ENCODE measurements at places on chromosomes 1 and 21. TPM values are rescaled to one million over a fixed set of nuclear protein-coding genes. Genes with fewer than 3 reads are reported as not detected.

Gene ATP6V1G3
- not detected for polyA plus RNA-seq

DNA sequence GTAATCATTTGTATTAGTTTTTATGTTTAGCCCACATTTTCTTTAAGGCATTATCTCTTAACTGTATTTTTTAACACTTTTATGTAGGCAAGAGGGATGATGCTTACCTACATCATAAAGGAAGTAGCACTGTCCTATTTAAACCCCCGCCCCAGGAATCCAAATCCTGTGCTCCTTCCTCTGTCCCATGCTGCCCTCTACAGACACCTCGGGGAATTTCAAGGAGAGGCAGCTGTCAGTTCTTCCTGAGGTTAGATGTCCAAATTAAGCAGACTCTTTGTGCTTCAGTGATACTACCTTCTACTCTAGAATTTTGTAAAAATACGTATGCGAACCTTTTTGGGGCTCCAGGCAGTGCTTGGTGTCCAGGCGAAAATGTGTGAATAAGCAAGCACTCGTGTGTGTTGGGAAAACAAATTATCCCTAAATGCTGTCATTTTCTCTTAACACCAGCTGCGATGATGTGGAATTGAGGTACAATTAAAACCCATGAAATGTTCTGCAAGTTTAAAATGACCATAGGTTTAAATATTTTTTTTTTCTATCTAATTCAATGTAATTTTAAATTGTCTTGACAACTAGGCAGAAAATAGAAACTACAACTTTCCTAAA is 19.2 kb downstream of the CRCT1 start:
- peak; percentile 76 for DNase-seq

- no peak for DNase-seq
Observed at GRCh38 chr1:18951818-18952391, 4.6 kb downstream of the IFFO2 start.

Gene GON4L
- 15.3 TPM for polyA plus RNA-seq

Gene ID3
- polyA plus RNA-seq, result 288 TPM
